Transverse colon (tissue), 4 donors: ENCODE measurements at places on chromosomes 16 and 17. TPM values are rescaled to one million over a fixed set of nuclear protein-coding genes. Genes with fewer than 3 reads are reported as not detected.
A peak's percentile ranks its signal among the peaks of the same experiment; 100 is the strongest.

GRCh38 chr16:81071805-81072204 lies 5.2 kb downstream of the C16orf46 start:
- no peak for DNase-seq

- no peak for DNase-seq
Measured at GRCh38 chr17:30570596-30571265, 93.5 kb downstream of the GOSR1 start.

- DNase-seq = no peak
Measured at GRCh38 chr17:55577687-55578086, 66.4 kb upstream of the SMIM36 start.

DNA sequence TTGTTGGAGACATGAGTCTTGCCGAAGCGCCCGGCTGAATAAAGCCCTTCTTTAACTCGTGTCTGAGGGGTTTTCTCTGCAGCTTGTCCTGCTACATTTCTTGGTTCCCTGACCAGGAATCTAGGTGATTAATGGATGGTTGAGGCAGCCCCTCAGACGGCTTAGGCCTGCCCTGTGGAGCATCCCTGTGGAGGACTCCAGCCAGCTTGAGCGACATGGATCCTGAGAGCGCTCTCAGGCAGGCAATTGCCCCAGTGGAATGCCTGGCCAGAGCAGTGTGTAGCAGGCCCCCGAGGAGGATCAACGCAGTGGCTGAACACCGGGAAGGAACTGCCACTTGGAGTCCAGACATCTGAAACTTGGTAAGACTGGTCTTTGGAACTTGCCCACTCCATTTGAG lies 17.3 kb upstream of the ENDOV start:
- no peak for DNase-seq

- DNase-seq = no peak
Measured at GRCh38 chr17:633641-634101, 81.0 kb downstream of the VPS53 start.

- no peak for DNase-seq
Measured at GRCh38 chr16:58056580-58056979, 31.0 kb downstream of the MMP15 start.

- DNase-seq = peak; percentile 23
Measured at GRCh38 chr16:87790292-87791100, 24.7 kb upstream of the KLHDC4 start.

- no peak for DNase-seq
Measured at GRCh38 chr16:81515281-81515680, 70.7 kb downstream of the CMIP start.

- no peak for DNase-seq
Measured at GRCh38 chr17:29168079-29168758, 12.0 kb downstream of the MYO18A start.

DNA sequence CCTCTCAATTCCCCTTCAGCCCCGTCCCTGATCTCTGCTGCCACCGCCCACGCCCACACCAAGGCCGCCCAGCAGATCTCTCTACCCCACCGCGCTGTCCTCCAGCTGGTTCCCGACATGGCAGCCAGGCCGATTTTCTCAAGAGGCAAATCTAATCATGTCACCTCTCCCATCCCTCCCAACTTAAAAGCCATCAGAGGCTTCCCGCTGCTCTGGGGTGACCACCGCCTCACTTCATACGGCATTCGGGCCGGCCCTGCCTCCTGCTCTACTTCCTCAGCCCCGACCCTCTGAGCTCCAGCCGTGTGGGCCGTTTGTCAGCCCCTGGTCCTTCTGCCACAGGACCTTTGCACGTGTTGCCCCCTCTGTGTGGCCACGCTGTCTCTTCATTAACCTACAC lies 63.2 kb downstream of the RPH3AL start:
- DNase-seq = no peak

- peak; percentile 63 for DNase-seq
Measured at GRCh38 chr16:1884155-1884760, 12.3 kb upstream of the MEIOB start.

GRCh38 chr17:76683921-76684745 lies 26.6 kb downstream of the MXRA7 start:
- no peak for DNase-seq

DNA sequence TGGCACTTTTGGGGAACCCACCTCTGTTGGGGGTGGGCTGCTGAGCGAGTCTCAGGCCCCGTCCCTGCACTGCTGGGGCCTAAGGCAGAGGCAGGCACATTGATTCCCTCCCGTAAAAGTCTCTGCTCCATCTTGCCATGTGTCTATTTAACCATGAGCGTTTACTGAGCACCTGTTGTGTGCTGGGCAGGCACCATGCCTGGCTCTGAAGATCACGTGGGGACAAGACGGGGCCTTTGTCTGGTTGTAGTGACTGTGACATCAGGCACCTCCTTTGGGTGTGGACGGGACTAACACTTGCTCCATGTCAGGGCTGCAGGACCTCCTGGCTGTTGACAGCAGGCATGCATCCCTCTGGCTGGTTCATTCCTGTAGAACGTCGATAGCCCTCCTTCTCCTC lies 204.7 kb upstream of the CIBAR2 start:
- no peak for DNase-seq

DNA sequence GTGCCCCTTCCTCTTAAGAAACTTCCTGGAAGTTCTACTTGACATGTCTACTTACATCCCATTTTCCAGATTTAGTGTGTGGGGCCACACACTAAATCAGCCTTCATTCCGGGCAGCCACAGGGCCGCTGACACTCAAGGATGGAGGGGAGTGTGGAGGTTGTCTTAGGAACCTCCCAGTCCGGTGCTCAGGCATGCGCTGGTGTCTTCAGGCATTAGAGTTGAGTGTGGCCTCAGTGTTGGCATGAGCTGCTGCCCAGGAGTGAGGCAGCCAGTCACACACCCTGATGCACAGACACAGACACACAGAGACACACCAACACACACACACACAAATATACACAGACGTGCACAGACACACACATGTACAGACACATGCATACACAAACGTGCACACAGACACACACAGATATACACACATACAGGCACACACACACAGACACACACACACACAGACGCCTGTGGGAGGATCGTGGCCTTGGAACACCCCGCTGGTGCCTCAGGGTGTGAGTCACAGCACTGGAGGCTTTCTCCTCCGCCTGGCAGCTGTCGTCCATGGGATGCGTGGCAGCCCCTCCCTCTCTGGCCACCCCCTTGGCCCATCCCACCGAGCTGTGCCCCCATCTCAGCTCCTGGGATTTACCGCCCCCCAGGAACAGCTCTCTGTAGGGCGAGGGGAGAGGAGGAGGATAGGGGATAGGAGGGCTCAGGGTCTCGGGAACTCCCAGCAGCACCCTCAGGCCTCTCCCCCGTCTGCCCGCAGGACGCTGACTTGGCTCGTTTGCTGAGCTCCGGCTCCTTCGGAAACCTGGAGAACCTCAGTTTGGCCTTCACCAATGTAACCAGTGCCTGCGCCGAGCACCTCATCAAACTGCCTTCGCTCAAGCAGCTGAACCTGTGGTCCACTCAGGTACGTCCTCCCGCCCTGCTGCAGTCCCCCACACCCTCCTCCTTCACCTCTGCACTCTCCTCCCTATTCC lies 75.6 kb upstream of the PLCG2 start:
- DNase-seq = no peak

- no peak for DNase-seq
Measured at GRCh38 chr17:34398990-34399389, 36.0 kb upstream of the CCL1 start.

DNA sequence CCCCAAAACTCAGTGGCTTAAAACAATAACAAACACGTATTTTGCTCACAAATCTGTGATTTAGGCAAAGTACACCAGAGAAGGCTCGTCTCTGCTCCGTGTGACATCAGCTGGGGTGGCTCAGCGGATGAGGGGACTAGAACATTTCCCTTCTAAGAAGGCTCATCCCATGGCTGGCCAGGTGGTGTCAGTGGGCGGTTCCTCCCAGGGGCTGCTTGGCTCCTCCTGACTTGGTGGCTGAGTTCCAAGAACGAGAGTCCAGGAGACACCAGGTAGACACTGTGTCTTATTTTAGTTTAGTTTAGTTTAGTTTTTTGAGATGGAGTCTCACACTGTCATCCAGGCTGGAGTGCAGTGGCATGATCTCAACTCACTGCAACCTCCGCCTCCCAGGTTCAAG lies 5.6 kb upstream of the CHMP6 start:
- no peak for DNase-seq

DNA sequence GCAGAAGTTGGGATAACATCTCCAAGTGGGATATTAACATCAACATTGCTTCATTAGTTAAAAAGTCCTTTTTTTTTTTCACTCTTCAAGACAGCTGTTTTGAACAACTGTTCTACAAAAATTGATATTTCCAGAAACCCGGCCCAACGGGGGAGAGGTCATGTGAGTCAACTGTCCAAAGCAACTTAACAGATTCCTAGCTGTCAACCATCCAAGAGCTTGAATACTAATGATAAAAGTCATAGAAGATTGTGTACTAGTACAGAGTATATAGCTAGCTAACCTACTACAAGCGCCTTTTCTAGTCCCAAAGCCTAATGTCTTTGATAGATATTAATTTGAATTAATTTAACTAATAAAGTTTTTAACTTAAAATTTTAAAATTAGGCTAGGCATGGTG lies 172.0 kb downstream of the CYB561 start:
- DNase-seq = no peak

GRCh38 chr16:14444979-14445810 lies 184.9 kb downstream of the PARN start:
- no peak for DNase-seq

Gene PERCC1
- not detected for total RNA-seq

Gene CBFA2T3
- 5.6 TPM for total RNA-seq

Gene PRCD
- 6.8 TPM for total RNA-seq

Gene SLC52A1
- 1.3 TPM for total RNA-seq

Gene ITGAL
- 33.7 TPM for total RNA-seq

Gene FOXN1
- total RNA-seq = 0.14 TPM

Gene KRT32
- not detected for total RNA-seq

Gene STH
- not detected for total RNA-seq

Gene HBQ1
- total RNA-seq = not detected

Gene CD300LF
- 5.2 TPM for total RNA-seq
